ENCODE measurements at places on chromosomes 5 and 9. TPM values are rescaled to one million over a fixed set of nuclear protein-coding genes. Genes with fewer than 3 reads are reported as not detected.

Gene TAF11L7
- not detected for total RNA-seq

Gene IFNA17
- total RNA-seq: not detected

Gene THBS4
- not detected for total RNA-seq

Gene ARL14EPL
- total RNA-seq: not detected

Gene PURA
- 5.1 TPM for total RNA-seq

Gene CNTNAP3B
- 16.9 TPM for total RNA-seq

Gene FOXD4
- 0.34 TPM for total RNA-seq

Gene HRCT1
- not detected for total RNA-seq

Gene TRPM6
- 1.4 TPM for total RNA-seq

Gene HAPLN1
- not detected for total RNA-seq

All from A549 treated with ZK216348 at 1 μM for 4 hours (cell line).